8988T (cell line): ENCODE measurements at places on chromosomes 2 and 18.

GRCh38 chr2:135208016-135208415 is 155.9 kb downstream of the RAB3GAP1 start:
- no peak for DNase-seq

GRCh38 chr18:66558773-66559172 is 45.1 kb downstream of the CDH19 start:
- no peak for DNase-seq

GRCh38 chr18:9475643-9476591 is 604 bp downstream of the RALBP1 start:
- peak; percentile 22 for DNase-seq

- no peak for DNase-seq
These were observed 58.7 kb downstream of the STPG4 start for GRCh38 chr2:47096451-47096850.
